ENCODE measurements at places on chromosomes 12 and 14.

DNA sequence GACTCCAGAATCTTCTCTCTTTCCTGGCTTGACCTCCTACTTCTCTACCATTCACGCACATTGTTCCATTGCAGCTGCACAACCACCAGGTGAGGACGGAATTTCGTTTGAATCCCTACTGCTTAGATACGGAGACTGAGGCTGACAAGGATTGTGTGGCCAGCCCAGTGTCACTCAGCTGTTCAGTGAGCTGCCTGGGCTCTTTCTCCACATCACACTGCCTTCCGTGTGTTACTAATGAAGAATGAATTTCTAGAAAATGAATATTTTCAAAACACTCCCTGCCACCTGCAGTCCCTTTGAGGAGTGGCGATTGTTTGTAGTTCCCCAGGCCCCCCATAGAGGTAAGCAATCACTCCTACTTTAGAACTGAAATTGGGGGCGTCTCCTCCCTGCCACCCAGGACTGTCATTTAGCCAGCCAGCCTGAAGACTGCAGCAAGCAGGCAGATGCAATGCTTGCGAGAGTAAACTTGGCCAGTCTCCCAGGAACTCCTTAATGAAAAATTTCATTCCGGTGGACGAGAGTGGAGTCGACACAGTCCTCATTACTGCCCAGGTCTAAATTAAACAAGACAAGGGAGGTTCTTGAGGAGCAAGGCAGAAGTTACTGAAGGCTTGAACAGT lies 239.7 kb downstream of the SLC41A2 start:
- no peak for DNase-seq

DNA sequence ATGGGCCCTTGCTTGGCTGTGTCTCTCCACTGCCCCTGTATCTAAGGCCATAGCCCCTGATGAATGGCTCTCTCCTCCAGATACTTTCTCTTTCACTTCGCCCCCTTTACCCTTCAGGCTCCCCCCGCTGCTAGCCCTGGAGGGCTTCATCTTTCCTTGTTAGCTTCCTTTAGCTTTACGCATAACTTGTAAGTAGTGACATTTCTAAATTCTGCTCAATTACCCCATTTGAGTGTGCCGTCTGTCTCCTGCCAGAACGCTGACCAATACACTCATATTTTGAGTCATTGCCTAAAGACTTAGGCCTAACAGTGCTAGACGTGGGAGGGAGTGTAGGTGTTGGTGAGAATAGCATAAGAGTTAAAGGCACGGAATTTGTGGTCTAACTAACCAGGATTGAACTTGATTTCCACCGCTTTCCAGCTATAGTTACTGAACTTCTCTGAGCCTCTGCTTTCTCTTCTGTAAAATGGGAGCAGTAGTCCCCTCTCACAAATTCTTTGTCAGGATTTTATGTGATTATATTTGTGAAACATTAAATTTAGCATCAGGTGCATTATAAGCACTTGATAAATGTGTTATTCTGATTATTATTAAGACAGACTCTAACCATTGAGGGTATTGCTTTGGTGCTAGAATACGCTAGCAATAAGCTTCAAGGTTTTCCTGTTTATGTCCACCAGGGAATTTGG lies 129.3 kb downstream of the ZFP36L1 start:
- DNase-seq: no peak

DNA sequence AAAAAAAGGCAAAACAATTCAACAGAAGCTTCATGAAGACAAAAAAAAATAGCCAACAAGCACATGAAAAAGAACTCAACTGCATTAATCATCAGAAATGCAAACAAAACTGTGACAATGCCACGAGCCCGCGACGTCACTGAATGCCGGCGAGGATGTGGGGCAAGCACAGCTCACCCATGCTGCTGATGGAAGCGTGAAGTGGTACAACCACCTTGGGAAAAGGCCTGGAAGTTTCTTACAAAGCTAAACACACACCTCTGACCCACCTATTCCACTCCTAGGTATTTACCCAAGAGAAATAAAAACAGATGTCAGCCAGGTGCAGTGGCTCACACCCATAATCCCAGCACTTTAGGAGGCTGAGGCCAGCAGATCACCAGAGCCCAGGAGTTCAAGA lies 10.5 kb downstream of the BTBD6 start:
- no peak for DNase-seq

- DNase-seq: no peak
Measured at GRCh38 chr14:23355871-23356435, 3.3 kb upstream of the SLC22A17 start.
